H9 (cell line): ENCODE measurements at places on chromosomes 16 and 17. TPM values are rescaled to one million over a fixed set of nuclear protein-coding genes. Genes with fewer than 3 reads are reported as not detected.

Gene PIGW
- 24.6 and 26.2 TPM in 2 replicates for total RNA-seq

Gene SLC7A5
- 217 TPM in 2 replicates for total RNA-seq

DNA sequence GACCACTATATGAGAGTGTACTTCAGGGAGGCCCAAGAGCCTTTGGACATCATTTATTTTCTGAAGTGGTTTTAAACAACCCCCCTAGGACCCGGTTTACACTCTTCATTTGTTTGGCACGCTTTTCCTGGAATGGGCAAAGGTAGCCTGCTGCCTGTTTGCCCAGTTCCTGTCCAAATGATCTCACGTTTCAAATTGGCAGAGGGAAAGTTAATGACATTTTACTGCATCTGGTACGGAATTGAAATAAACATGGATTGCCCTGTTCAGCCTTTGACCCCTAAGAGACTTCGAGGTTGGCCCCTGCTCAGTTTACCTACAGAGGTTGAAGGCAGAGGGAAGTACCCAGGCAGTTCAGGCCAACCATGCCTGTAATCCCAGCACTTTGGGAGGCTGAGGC lies 5.8 kb upstream of the RPRML start:
- H3K27me3 ChIP-seq: no peaks in the 10 kb centered on the region
- no peaks in the 10 kb centered on the region for H3K4me1 ChIP-seq
- DNase-seq: no peak
- no peaks in the 10 kb centered on the region; the same call in 2 of the 3 replicates for H3K36me3 ChIP-seq
- no peak overlapping the region for H3K27ac ChIP-seq
- no peak overlapping the region for H3K4me3 ChIP-seq

Gene MT1G
- total RNA-seq: 23.4 and 26.2 TPM in 2 replicates

DNA sequence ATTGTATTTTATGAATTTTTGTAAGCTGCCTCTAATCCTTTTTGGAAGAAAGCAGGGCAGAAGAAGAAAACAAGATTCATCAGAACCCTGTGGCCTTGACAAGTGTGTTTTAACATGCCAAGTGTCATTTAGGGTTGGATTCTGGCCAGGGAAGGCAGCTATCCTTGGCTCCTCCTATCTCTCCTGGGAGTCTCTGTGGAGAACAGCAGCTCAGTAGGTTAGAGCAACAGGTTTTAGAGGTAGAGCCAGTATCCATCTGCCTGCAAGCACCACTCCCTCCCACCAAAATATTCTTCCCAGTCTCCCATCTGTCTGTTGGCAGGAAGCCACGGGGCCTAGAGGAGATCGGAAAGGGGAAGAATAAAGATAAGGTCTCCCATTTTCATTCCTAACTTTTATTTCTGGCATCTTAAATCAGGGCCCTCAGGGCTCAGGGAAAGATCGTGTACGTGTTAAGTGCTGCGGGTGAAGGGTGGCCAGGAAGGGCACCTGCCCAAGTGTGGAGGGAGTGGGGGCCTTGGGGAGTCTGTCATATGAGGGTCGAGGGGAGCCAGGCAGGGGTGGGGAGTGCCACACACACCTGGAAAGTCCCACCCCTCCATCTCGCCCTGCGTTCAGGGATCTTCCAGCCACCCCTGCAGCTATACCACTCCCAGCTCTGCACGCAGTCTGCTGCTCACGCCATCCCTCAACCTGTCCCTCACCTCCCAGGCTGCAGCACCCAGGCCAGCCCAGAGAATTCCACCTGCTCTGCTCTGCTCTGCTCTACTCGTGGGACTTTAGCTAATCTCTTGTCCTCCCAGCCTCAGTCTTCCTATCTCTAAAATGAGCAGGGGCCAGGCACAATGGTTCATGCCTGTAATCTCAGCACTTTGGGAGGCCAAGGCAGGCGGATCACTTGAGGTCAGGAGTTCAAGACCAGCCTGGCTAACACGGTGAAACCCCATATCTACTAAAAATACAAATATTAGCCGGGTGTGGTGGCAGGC lies 17.1 kb upstream of the CPSF4L start:
- DNase-seq: peak; percentile 31
- no peak overlapping the region for H3K4me3 ChIP-seq
- peaks cover 3% of the 10 kb centered on the region; the same call in 1 of the 2 replicates for H3K4me1 ChIP-seq
- peaks cover 2% of the 10 kb centered on the region; the same call in 1 of the 2 replicates for H3K36me3 ChIP-seq
- H3K27me3 ChIP-seq: no peaks in the 10 kb centered on the region
- H3K27ac ChIP-seq: no peak overlapping the region

Gene SLC16A13
- total RNA-seq: 6.1 and 6.8 TPM in 2 replicates

Gene FASN
- total RNA-seq: 420 and 433 TPM in 2 replicates

DNA sequence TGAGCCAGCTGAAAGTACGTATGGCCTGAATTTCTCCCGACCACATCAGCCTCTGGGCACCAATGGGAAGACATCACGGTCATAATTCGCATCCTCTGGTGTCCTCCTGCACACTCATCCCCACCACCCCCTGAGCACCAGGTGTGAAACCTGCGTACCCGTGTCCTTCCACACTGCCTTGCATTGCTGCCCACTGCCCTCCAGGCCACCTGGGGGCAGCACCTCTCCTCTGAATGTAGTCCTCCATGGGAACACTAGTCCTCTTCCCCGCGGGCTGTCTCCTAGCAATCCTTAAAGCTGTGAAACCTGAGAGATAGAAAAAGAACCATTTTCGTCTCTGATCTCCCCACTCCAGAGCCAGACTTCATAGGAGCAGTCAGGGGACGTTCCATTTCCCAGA lies 125.5 kb downstream of the ZNF18 start:
- H3K27ac ChIP-seq: no peak overlapping the region
- no peak for DNase-seq
- no peak overlapping the region for H3K4me3 ChIP-seq
- H3K27me3 ChIP-seq: no peaks in the 10 kb centered on the region; the same call in 1 of the 2 replicates
- no peaks in the 10 kb centered on the region for H3K4me1 ChIP-seq
- H3K36me3 ChIP-seq: peaks cover 37% of the 10 kb centered on the region

- no peak overlapping the region for H3K4me3 ChIP-seq
- H3K4me1 ChIP-seq: peaks cover 5% of the 10 kb centered on the region; the same call in 1 of the 2 replicates
- H3K27me3 ChIP-seq: no peaks in the 10 kb centered on the region; the same call in 1 of the 2 replicates
These were observed 2.9 kb upstream of the CCDC102A start for GRCh38 chr16:57539072-57539796.

Gene SPN
- total RNA-seq: 0.77 and 1.1 TPM in 2 replicates

DNA sequence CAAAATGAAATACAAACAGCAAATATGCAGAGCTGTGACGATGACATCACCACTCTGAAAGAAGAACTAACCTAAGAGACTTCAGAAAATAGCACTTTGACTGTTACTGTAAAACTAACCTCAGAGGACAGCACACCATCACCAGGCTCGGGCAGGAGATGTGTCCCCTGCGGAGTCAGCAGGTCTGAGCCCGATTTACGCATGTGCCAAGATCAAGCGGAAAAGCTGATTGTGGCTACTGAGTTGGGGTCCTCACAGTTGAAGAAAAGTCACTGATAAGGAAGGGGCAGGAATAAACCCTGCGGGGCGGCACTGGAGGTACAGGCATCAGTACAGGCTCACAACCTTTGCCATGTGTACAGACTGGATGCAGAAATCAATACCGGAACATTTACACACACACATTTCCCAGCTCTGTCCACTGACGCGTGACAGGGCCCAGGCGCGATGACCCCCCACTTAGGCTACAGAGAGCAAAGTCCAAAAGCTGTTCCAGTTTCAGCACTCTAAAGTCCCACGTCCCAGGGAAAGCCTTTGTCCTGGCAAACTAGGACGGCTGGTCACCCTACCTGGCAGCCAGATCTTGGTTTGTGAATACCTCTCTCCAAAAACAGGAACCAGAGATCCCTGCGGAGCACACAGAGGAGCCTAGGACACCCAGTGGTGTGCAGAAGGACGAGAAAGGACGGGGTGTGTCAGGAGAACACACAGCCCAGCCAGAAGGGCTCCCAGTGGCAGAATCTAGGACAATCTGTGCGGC lies 21.5 kb downstream of the TRAP1 start:
- DNase-seq: no peak
- H3K27me3 ChIP-seq: no peaks in the 10 kb centered on the region
- H3K27ac ChIP-seq: no peak overlapping the region
- no peak overlapping the region for H3K4me3 ChIP-seq

Gene SPNS2
- 0.33 and 0.77 TPM in 2 replicates for total RNA-seq

DNA sequence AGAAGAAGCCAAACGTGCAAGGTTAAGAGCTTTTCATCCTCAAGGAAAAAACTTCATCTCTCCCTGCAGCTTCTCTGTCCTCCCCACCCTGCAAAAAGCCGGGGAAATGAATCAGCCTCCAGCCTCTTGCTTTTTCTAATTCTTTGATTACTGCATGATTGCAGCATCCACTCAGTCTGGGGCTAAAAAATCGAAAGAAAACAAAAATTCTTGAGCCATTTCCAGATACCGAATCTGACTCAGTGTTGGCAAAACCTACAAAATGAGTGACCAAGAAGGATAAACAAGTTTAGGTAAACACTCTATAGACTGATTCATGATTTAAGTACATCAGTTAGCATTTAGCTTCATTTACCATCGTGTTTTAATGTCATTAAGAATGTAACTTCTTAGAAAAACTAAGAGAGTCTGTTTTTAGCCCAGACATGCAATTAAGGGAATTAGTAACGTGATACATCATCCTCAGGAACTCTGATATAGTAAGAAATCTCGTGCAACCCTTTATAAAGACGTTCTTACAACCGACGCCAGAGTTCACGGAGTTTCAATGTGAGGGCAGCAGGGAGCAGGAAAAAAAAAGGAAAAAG lies 287.3 kb upstream of the FOXF1 start:
- H3K4me1 ChIP-seq: no peaks in the 10 kb centered on the region
- H3K27me3 ChIP-seq: no peaks in the 10 kb centered on the region
- H3K27ac ChIP-seq: no peak overlapping the region
- H3K36me3 ChIP-seq: no peaks in the 10 kb centered on the region
- no peak overlapping the region for H3K4me3 ChIP-seq

- no peaks in the 10 kb centered on the region for H3K4me1 ChIP-seq
- DNase-seq: no peak
- no peaks in the 10 kb centered on the region for H3K36me3 ChIP-seq
- no peak overlapping the region for H3K4me3 ChIP-seq
These were observed 33.8 kb downstream of the CACNA1G start for GRCh38 chr17:50594128-50594823.

DNA sequence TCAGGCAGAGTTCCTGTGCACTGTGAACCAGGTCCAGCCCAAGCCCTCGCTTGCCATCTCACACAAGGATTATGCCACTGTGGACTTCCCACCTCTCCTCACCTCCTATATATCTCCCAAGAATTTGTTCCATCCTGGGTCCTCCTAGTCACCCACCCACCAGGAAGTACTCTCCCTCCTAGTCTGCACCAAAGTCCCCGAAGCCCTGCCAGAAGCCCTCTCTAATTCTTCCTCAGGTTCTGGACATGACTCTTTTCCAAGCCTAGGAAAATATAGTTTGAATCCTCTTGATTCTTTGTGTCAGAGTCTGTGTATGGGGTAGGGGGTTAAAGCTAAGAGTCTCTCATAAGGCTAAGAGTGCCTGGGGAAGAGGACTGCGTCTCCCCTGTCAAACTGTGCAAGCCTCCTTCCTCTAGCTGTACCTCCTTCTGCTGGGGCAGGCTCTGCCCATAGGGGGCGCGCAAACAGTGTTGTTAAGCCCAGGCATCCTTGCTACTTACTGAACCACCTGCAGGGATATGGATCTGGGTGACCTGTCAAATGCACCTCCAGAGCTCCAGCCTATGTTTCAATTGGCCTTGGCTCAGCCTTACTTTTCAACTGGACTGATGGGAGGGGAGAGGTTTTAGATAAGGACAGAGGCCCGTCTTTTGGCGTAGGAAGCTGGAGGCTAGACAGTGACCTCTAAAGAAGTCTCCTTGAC lies 16.6 kb upstream of the DLX4 start:
- no peak overlapping the region for H3K4me3 ChIP-seq
- H3K36me3 ChIP-seq: no peaks in the 10 kb centered on the region
- peak; percentile 93 for DNase-seq
- no peak overlapping the region for H3K27ac ChIP-seq
- no peaks in the 10 kb centered on the region for H3K4me1 ChIP-seq
- H3K27me3 ChIP-seq: no peaks in the 10 kb centered on the region; the same call in 1 of the 2 replicates

Gene TBC1D3I
- total RNA-seq: 0.35 TPM in 1 of 2 replicates, not detected in the other

Gene ZNF747
- 17.5 and 18.4 TPM in 2 replicates for total RNA-seq

Gene SLC6A2
- 0.24 TPM in 1 of 2 replicates, not detected in the other for total RNA-seq

Gene YPEL3
- total RNA-seq: 26.3 and 27.5 TPM in 2 replicates

- no peak overlapping the region for H3K27ac ChIP-seq
- no peaks in the 10 kb centered on the region for H3K36me3 ChIP-seq
- H3K4me3 ChIP-seq: no peak overlapping the region
- peaks cover 15% of the 10 kb centered on the region; the same call in 1 of the 2 replicates for H3K4me1 ChIP-seq
- DNase-seq: no peak
These were observed 104.9 kb downstream of the AXIN2 start for GRCh38 chr17:65456368-65457151.

DNA sequence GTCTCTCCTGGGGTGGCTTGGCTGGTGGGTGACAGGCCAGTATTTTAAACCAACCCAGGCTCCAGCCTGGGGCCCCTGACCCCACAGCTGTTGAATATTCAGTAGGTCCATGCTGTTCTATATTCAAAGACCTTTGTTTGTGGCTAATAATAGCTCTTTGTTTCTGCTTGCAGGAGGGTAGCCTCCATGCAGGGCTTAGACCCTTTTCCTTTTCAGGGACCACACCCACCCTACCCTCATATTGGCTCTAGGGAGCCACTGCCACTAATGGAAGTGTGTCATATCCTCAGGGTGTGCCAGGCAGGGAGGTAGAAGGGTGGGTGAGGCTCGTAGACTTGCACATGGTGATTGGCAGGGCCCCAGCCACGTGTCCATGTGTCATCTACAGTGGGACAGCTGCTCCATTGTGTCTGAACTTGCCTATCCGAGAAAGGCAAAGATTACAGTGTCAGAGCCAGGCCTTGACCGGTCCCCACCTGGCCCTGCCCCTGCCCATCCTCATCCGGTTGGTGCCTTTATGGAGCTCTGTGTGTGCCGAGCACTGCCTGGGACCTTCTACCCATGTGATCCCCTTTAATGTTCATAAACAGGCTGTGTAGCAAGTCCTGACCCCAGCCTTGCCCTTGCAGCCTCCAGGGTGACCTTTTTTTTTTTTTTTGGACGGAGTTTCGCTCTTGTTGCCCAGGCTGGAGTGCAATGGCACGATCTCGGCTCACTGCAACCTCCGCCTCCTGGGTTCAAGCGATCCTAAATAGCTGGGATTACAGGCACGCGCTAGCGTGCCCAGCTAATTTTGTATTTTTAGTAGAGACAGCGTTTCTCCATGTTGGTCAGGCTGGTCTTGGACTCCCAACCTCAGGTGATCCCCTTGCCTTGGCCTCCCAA lies 22.1 kb downstream of the TMC7 start:
- H3K36me3 ChIP-seq: peaks cover 11% of the 10 kb centered on the region
- no peak overlapping the region; the same call in 2 of the 3 replicates for H3K4me3 ChIP-seq
- H3K4me1 ChIP-seq: peaks cover 2% of the 10 kb centered on the region; the same call in 1 of the 2 replicates
- H3K27me3 ChIP-seq: no peaks in the 10 kb centered on the region

Gene TCAP
- 2.1 and 2.5 TPM in 2 replicates for total RNA-seq
